Naive B cell (primary cell): ENCODE measurements at places on chromosomes 13 and 19.

GRCh38 chr19:19464339-19465098, 50.8 kb downstream of the TSSK6 start:
- DNase-seq = no peak

GRCh38 chr13:31923134-31923763, 108.3 kb upstream of the FRY start:
- no peak for DNase-seq

GRCh38 chr19:6579450-6580178, 11.3 kb downstream of the CD70 start:
- no peak for DNase-seq

GRCh38 chr19:29640231-29640630, 25.0 kb upstream of the PLEKHF1 start:
- DNase-seq = no peak

- no peak for DNase-seq
Measured at GRCh38 chr19:54659300-54659699, 3.5 kb upstream of the LILRB4 start.

GRCh38 chr19:27776020-27776419, 1436.9 kb downstream of the UQCRFS1 start:
- DNase-seq = no peak

GRCh38 chr19:31349160-31349881, at the start of gene TSHZ3:
TSS of gene TSHZ3 (minus strand) at chr19:31349436. CDS start at chr19:31349219, 217 bp downstream.
- no peak for DNase-seq

- no peak for DNase-seq
Measured at GRCh38 chr19:32873247-32873959, 3.8 kb upstream of the SLC7A9 start.

DNA sequence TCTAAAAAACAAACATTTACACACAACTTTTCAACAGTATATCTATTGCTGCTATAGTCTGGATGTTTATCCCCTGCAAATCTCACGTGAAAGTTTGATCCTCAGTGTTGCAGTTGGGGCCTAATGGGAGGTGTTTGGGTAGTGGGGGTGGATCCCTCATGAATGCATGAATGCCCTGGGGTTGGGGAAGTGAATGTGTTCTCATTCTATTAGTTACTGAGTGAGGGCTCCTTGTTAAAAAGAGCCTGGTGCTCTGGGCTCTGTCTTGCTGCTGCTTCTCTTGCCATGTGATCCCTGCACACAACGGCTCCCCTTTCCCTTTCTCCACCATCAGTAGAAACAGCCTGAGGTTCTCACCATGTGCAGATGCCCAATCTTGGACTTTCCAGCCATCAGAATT, 242.7 kb upstream of the HTR2A start:
- DNase-seq = no peak

GRCh38 chr19:18167975-18168645, 5.5 kb upstream of the IFI30 start:
- DNase-seq = peak; percentile 61

GRCh38 chr13:46698014-46698413, 98.9 kb downstream of the ESD start:
- DNase-seq = no peak

DNA sequence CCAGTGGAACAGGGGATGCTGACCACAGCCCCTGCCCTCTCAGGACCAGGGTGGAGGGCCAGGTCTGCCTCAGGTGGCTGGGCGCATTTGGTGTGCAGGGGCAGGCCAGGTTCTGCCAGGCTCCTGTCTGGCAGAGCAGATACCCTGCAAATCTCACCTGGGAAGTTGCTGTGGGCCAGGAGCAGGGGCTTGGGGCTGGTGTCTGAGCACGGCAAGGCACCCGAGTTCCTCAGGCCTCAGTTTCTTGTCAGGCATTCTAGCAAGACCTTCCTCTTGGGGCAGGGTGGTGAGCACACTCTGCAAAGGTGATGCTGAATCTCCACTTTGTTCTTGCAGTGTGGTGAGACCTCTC, 1.1 kb downstream of the CRTC1 start:
- DNase-seq = no peak

DNA sequence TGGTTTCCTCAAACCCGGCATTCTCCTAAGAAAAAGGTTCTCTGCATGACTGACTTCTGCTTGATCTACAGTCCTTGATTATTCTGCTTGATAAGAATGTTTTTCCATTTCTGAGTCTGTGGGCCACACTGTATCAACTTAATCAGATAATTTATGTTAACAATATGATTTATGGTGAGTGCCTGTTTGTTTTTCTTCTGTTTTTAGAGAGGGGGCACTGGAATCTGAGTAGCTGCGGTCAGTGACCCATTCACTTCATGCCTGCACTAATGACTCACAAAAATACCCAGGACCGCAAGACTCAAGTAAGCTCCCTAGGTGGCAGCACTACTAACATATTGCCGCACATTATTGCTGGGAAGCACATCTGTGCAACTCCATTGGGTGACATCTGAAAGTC, 542.3 kb upstream of the ATXN8OS start:
- DNase-seq = no peak

- DNase-seq = peak; percentile 61
Measured at GRCh38 chr13:40069173-40070044, 413.9 kb downstream of the COG6 start.

GRCh38 chr19:43798546-43799409, 3.5 kb downstream of the LYPD5 start:
- DNase-seq = no peak

GRCh38 chr19:52048555-52049501, at the start of gene ZNF432:
TSS of gene ZNF432 (minus strand) at chr19:52048838. CDS start at chr19:52046868, 1,970 bp downstream.
- peak; percentile 85 for DNase-seq

GRCh38 chr13:44147233-44147632, 226.4 kb upstream of the SERP2 start:
- DNase-seq = no peak

DNA sequence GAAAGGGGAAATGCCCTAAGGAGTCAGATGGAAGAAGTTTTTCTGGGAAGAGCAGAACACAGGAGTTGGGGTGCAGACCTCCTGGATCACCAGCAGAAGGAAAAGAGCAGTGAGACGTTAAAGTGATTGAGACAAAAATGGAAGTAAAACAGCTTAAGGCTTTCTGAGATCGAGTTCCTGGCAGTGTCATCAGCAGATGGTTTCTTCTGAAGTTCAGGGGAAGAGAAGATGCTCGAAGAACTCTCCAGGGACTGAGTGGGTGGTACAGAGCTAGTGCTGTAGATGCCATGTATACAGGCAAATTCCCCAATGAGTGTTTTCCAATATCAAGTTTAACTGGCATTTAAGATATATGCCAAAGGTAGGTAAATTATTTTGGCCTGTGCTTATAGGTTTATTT, 272.2 kb upstream of the KLF12 start:
- no peak for DNase-seq

DNA sequence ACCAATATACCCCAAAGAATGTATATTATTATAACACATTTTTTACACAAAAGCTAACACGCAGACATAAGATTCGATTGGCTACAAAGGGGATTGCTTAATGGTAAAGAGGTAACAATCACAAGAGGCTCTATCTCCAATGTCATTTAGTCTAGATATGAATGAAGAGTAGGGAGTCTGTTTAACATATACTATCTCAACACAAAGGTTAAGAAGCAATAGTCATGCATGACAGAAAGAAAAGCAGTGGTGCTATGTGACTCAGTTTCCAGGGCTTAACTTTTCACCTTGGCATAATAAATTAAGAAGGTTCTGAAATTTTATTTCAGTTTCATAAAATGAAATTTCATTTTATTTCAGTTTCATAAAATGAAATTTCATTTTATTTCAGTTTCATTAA, 33.3 kb downstream of the UFM1 start:
- no peak for DNase-seq

- DNase-seq = no peak
Measured at GRCh38 chr13:46641274-46642081, 88.5 kb downstream of the LRCH1 start.

- no peak for DNase-seq
Measured at GRCh38 chr19:18453269-18454024, 15.5 kb upstream of the ISYNA1 start.

DNA sequence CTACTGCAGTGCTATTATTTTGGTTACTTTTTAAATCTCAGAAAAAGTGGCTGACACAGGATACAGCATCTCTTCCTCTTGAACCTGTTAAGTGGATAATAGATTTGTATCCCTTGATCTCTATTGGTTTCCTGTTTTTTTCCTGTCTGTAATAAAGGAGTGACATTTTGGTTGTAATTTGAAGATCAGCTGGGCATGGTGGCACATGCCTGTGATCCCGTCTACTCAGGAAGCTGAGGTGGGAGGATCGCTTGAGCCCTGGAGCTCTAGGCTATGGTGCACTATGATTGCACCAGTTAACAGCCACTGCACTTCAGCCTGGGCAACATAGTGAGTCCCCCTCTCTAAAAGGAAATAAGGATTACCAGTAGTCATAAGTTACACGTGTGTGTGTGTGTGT, 46.8 kb downstream of the METTL21C start:
- DNase-seq = no peak

DNA sequence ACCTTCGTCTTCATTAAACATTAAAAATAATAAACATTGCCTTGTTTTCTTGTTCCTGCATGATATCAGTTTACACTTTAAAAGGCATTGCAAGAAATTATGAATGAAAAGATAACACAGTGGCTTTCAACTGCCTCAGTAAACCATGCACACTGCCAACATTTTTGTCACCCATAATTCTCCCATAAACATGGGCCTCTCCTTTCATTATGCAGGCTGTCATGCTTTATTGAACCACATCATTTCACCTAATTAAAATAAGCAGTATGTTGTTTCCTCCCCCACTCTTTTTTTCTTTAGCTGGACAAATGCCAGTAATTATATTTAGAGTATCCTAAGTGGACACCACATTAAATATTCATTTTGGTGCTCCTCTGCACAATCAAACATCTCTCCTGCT, 1566.5 kb upstream of the SLC10A2 start:
- DNase-seq = no peak

DNA sequence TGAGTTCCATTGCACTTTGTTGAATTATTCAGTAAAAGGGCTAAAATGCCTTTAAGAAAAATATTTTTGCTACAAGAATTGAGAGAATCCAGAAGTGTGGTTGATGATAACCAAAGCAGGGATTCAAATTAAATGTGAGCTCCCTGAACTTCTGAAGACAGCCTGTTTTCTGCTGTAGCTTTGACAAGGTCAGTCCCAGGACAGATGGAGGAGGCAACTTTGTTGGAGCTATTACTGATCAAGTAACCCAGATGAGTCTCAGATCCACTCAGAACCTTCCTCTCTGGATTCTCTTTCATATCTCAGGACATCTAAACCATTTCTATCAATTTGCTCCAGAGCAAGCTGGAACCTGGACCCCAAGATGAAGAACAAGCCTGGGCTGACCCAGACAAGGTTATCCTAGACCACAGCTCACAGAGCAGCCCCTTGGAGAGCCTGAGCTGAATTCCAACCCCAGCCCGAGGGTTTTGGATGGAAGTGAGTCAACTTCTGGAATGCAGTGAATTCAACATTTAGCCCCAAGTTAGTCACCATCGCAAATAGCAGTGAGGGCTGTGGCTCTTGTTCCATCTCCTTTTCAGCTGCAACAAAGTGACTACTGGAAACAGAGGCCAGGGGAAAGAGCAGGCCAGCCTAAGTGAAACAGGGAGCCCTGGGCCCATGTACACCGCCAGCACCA, 137.8 kb upstream of the TSC22D1 start:
- no peak for DNase-seq

DNA sequence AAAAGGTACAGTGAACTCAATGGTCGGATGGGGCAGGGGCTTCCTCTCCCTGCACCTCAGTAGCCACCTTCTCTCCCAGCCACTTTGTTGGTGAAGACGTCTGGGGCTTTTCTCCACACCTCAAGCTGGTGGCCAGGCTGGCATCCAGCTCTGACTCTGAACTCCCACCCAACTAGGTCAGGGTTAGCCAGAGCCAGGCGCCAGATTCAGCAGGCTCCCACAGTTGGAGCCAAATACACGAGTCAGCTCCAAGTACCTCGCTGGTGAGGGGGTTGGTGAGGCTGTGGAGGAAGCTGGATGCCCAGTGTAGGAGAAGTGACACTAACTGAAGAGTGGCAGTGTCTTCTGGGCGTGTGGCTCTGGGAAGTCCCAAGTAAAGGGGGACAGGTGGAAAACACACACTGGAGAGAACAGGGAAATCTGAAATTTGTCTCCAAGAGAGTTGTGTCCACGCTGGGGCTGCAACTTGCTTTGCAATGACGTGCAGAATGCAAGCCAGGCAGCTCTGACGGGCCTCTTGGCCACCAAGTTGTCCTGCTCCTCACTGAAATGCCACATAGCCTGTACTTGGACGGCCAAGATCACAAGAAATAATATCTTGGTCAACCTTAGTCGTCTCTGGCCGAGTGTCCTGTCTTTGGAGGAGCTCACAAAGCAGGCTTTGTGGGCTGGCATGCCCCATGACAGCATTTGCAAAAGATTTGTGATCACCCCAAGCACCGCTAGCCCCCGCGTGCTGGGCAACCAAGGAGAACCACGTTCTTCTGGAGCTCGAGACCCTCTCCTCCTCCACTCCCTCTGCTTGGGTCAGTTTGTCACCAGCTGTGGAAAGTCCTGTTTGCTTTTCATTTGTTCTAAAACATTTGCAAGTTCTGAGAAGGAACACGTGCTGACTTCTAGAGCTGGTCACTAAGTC, 18.1 kb downstream of the SLC7A1 start:
- no peak for DNase-seq

- no peak for DNase-seq
Measured at GRCh38 chr13:85503797-85504196, 295.4 kb downstream of the SLITRK6 start.

DNA sequence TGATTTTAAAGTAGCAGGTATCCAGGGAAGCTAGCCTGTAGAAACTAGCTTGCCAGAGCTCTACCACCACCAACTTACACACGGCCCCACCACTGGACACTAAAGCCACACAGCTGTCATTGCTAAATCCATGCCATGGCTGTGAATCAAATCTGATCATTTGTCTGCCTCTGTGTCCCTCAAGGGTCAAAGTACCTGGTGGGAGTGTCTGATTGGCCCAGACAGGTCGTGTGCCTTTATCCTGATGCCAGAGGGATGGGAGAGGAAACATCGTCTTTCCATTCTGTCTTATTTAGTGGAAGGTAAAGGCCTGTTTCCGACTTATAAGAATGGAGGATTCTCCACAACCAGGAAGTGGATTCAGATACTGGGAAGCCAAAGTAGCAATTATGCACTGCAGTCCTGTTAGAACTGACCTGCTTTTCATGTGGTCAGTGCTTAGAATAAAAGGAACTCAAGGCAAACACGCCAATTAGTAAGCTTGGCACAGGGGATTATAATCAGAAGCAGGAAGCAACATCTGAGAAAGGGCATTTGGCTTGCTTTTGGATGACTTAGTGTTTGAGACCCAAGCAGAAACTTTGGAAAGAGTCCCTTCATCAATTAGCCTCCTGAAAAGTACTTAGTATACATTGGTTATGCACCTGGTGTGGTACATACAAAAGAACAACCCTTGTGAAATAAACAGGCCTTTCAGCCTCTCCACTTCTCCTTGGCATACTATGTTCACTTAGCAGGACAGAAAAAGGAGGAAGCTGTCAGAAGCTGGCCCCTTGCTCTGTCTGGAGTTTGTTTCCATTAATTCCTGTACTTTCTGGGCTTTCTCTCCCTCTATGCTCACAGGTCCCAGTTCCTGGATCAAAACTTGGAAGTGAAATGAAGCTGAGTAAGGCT, 192.4 kb downstream of the NUFIP1 start:
- no peak for DNase-seq

- no peak for DNase-seq
Measured at GRCh38 chr13:29436291-29436690, 159.2 kb downstream of the SLC7A1 start.

- no peak for DNase-seq
Measured at GRCh38 chr13:81207231-81207630, 866.3 kb upstream of the SPRY2 start.
